ENCODE measurements at places on chromosomes 1 and 21.

GRCh38 chr1:24258735-24259424, 60.3 kb upstream of the GRHL3 start:
- no peak for DNase-seq

- no peak for DNase-seq
Measured at GRCh38 chr1:151002051-151002450, 4.7 kb downstream of the MINDY1 start.

- no peak for DNase-seq
Measured at GRCh38 chr1:30537279-30537678, 186.1 kb downstream of the MATN1 start.

- DNase-seq = no peak
Measured at GRCh38 chr1:165408518-165408917, 36.4 kb downstream of the RXRG start.

GRCh38 chr1:193404236-193404635, 217.8 kb upstream of the B3GALT2 start:
- DNase-seq = no peak

DNA sequence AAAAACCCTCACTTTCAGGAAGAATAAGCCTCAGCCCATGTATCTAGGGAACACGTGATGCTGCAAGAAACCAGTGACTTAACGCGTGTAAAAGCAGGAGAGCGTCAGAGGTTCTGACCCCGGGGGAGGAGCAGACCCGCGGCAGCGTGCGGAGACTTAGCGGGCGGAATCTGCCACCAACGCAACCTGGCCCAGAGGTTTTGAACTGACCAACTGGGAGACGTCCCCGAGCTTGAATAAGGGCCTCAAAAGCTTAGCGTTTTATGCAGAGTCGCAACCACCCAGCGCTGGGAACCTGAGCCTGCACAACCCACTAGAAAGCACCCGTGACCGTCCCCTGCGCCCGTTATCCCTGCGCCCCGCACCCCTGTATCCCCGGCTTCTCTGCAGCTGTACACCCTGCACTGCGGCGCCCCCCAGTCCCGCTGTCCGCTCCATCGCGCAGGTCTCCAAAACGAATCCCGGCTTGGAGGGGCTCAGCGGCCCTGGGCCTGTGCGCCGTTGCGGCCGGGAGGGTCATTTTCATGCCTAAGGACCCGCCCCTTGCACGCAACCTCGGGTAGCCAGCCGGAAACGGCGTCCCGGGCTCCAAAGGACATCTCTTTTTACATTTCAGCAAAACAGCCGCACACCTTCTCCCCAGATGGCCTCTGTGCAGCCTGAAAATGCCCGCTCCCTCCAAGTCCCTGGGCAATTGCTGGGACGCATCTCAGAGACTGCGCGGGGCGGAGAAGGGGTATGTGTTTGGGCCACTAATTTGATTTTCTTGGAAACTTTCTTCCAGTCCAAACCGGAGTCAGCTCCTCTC, 29.4 kb upstream of the TRIM17 start:
- DNase-seq = no peak

GRCh38 chr21:36423771-36424433, 38.7 kb downstream of the CHAF1B start:
- no peak for DNase-seq
